ENCODE measurements at places on chromosomes 2 and 18. TPM values are rescaled to one million over a fixed set of nuclear protein-coding genes. Genes with fewer than 3 reads are reported as not detected.

DNA sequence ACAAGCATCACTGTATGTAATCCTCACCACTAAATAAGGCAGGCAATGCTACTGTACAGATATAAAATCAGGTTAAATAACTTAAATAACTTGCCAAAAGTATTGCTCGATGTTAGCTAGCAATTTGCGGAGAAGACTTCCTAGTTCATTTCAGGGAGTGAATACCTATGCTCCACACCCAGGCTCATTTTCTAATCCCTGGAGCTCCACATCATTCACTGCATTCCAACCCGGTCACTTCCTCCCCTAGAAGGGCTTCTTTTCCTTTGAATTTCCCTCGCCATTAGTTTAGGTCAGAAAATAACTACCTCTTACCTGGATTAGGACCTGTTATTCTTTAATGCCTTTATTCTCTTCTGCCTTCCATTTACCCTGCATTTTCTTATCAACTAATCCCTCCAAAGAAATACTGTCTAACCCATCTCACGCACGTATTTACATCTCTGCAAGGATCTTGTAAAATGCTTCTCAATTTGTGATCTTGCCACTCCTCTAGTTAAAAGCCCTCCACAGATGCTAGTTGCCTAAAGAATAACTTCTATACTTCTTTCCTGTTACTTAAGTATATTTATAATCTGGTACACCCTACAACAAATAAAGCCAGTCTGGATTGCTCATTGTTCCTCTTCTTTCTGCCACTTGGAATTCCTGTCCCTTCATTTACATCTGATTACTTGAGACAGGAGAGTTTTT lies 599.8 kb downstream of the NRXN1 start:
- no peak for DNase-seq

- DNase-seq: no peak
Observed at GRCh38 chr2:229586746-229587705, 127.3 kb downstream of the DNER start.

GRCh38 chr2:165436559-165436958 lies 32.9 kb upstream of the CSRNP3 start:
- no peak for DNase-seq

- DNase-seq: no peak
Observed at GRCh38 chr18:31206071-31206470, 43.4 kb upstream of the DSC1 start.

GRCh38 chr2:225471039-225471438 lies 71.5 kb downstream of the NYAP2 start:
- DNase-seq: no peak

DNA sequence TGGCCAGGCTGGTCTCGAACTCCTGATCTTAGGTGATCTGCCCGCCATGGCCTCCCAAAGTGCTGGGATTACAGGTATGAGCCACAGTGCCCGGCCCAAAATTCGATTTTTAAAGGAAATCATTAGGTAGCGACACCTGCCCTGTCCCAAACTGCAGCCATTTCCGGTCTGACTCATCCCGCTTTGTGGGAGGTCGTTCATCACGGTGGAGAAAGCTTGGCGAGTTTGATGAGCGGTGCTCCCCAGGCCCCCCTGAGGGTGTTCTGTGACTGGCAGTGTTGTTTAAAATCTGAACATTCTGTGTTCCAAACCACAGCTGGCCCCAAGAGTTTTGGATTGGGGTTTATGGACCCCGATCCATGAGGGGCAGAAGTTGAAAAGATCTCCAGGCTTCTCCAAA lies 53.0 kb upstream of the GLI2 start:
- no peak for DNase-seq

DNA sequence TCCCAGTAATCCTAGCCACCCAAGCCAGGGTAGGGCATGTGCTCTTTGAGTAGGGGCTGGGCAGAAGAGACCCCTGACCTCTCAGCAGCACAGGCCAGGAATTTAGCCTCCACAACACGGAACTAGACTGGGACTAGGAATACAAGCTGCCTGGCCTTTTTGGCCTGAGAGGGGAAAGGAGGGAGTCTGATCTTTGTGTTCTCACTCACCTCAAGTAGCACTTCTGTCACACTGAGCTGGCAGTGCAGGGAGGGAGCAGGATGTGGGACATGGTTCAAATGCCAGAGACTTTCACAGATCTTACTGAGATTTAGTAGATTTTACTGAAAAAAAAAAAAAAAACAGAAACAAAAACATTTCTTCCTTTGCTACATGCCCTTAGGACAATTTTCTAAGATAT lies 395.2 kb downstream of the CMPK2 start:
- DNase-seq: no peak

DNA sequence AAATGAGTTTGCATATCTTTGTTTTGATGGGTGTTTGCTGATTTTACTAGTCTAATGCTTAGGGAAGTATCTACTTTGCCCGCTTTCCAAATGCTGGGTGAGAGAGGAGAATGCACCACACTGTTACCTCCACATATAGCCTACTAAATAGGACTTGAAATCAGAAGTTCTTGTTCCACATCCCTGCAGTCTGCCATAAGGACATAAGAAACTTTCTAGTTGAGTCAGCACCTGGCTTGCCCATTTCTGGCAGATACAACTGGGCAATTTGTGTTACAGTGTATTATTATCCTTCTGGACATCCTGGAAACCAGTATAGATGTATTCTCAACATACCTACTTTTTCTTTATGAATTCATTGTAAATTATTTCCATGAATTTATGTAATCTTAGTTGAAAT lies 29.5 kb downstream of the ANXA4 start:
- no peak for DNase-seq

GRCh38 chr2:47165001-47165555 lies 10.0 kb upstream of the STPG4 start:
- DNase-seq: no peak

- no peak for DNase-seq
Observed at GRCh38 chr2:205946226-205946625, 139.7 kb downstream of the INO80D start.

- DNase-seq: no peak
Observed at GRCh38 chr2:232323328-232323650, 55.3 kb upstream of the ALPP start.

GRCh38 chr2:143828763-143829537 lies 691.0 kb downstream of the ZEB2 start:
- DNase-seq: no peak

- DNase-seq: no peak
Observed at GRCh38 chr18:35811896-35812295, 160.6 kb upstream of the RMP24 start.

GRCh38 chr2:71897836-71898235 lies 249.8 kb downstream of the CYP26B1 start:
- no peak for DNase-seq

DNA sequence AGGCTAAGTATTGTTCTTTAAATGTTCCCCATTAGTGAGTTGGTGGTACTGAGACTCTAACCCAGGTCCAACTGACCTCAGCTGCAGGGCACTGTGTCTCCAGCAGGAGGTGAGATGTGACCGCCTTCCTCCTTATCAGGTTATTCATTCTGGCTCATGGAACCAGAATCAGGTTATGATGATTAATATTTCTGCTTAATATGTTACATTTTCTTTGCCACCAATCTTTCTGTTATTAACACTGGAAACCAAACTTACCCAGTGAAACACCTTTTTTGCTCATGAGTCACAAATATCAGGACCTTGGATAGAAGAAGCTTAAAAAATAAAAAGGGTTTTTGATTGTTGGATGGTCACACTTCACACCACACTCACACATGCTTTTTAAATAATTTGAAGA lies 85.4 kb downstream of the DPP4 start:
- DNase-seq: no peak

GRCh38 chr18:58601468-58602266 lies 27.2 kb downstream of the ALPK2 start:
- no peak for DNase-seq

DNA sequence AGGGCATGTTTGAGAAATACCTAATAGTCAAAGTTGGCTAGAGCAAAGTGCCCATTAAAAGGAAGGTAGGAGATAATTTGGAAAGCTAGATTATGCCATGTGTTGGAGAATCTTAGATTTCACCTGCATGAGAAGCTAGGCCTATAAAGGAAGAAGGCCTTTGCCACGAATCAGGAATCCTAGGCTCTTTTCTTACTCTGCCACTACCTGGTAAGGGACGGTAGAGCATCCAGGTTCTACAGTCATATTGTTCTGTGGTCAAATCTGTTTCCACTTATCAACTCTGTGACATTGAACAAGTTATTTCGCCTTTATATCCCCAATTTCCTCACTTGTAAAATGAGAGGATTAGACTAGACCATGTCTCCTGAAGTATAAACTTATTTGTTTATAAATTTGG lies 3.6 kb upstream of the KCNJ3 start:
- DNase-seq: no peak

DNA sequence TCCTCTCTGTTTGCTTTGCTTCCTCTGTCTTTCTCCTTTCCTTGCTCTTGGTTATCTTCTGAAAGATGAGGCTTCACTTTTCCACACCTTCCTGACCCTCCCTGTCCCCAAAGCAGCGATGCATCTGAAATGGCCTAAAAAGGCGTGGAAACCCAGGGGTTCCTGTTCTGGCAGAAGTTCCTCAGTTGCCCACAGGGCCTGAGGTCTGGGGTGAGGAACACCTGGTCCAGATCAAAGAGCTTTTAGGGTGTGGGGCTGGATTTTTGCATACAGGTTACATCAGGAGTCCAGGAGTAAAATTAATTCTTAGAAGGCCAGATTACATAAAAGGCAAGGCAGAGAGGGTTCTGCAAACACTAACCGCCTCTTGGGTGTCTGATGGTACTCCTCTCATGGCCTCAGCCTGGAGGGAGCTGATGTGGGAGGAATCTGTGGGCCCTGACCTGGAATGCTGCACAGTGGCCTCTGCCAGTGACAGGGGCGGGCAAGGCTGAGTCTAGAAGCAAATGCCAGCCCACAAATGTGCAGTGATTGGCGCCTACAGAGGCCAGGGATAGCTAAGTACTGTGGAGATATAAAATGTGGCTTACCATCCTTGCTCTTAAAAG lies 41.8 kb downstream of the INPP4A start:
- no peak for DNase-seq

DNA sequence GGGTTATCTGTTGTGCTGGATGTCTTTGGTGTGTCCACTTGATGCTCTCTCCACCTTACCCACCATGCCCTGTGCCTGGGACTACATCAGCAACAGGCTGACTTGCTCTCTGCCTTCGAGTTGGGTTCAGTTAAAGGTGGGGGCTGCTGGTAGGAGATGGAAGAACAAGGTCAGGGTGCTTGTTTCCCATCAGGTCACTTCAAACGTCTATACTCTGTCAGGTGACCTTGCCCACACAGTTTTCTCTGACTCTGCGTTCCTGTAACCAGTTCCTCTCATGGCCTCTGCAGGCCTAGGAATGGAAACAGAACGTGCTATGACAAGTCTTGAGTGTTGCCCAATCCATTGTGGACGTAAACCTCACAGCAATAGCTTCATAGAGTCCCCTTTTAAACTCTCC lies 38.4 kb upstream of the PAPOLG start:
- no peak for DNase-seq

- DNase-seq: no peak
Observed at GRCh38 chr18:35038029-35038428, 3.2 kb upstream of the MAPRE2 start.

DNA sequence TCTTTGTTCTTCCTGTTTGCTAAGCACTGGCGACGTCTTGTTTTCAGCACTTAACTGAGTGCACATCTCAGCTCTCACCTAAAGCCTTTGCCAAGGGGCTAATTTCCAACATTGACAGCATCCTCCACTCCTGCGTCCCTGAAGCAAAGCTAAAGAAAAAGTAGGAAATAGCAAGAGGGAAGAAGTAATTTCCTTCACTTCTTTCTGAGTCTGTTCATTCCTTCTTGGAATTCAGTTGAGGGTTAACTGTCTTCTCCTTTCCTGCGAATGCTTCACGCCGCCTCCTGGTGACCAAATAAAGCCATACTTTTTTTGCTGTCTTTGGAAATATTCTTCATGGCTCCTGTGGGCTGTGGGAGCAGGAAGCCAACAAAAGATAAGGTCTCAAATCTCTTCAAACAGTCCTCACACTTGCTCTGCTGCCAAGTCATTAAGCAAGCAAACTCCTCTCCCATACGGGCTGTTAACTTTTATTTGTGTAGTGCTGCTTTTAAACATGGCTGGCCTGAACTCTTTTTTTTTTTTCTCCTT lies 100.9 kb downstream of the DPP10 start:
- DNase-seq: no peak

- DNase-seq: no peak
Observed at GRCh38 chr2:85823951-85824350, 64.8 kb downstream of the ST3GAL5 start.

DNA sequence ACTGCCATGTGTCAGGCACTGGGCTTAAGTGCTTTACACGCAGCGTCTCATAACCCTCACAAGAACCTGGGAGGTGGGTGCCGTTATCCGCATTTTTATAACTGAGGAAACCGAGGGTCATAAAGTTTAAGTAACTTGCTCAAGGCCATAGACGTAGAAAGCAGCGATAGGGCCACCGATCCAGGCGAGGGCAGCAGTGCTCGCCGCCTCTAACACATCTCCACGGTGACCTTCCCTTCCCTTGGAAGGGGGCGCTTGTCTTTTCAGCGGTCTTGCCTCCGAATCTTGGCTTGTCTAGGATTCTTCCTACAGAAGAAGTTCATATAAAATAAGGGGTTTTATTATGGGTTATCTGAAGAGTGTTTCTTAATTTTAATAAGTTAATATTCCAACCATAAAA lies 186.6 kb downstream of the GBX2 start:
- no peak for DNase-seq

DNA sequence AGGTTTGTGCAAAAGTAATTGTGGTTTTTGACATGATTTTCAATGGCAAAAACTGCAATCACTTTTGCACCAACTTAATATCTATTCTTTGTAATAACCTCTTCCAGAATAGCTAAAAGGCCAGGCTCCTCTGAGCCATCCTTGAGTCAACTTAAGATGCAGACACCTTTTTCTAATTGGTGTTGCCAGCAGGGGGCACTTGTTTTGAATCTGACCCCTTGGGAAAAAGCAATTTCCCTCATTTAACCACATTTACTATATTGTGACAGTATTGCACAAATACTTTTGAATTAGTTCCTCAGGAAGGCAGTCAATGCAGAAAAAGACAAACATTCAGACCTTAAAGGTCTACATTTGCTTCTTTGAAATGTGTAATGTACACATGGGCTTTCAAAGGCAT lies 78.6 kb upstream of the GALNT5 start:
- DNase-seq: no peak

Gene CAB39
- total RNA-seq: 133 TPM

Gene CNRIP1
- total RNA-seq: 0.11 TPM

Gene KATNAL2
- 1.0 TPM for total RNA-seq

Gene SIX3
- not detected for total RNA-seq

Gene KIAA2012
- not detected for total RNA-seq

Gene CABYR
- total RNA-seq: 0.37 TPM

Gene DYSF
- total RNA-seq: 0.25 TPM
